ENCODE measurements at places on chromosomes 1 and 21.
A peak's percentile ranks its signal among the peaks of the same experiment; 100 is the strongest.

DNA sequence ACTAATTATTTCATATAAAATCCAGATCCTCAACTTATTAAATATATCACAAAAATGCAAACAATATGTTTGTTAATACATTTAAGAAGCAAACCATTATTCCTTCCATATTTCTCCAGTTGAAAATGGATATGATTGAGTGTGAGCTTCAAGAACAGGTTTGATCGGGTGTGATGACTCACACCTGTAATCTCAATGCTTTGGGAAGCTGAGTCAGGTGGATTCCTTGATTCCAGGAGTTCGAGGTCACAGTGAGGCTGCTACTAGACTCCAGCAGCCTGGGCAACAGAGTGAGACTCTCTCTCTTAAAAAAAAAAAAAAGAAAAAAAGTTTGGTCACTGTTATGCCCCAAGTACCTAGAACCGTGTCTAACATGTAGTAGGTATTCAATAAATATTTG lies 42.9 kb upstream of the RRP15 start:
- DNase-seq, result no peak

DNA sequence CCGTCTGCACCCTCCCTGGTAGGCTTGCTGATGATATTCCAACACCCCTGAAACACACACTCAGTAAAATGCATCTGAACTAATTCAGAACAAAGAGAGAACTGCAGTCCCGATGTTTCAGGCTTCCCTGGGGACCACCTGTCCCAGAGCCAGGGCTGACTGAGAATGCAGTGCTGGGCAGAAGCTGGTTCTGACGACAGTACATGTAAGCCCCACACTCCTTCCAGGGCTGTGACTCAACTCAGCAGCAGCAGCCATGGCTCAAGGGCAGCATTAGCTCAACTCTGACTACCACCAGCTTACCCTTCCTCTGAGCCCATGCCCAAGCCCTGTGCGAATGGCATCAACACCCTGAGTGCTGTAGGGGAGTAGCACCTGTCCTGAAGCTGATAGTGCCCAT lies 56.4 kb upstream of the SIPA1L2 start:
- DNase-seq, result no peak

DNA sequence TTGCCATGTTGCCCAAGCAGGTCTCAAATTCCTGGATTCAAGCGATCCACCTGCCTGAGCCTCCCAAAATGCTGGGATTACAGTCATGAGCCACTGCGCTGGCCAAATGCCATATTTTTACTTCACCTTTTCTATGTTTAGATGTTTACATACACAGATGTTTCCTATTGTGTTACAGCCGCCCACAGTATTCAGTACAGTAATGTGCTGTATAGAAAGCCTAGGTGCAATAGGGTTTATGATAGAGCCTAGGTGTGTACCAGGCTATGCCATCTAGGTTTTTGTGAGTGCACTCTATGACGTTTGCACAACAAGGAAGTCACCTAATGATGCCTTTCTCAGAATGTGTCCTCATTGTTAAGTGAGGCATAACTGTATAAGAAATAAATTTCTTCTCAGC lies 153.4 kb downstream of the CHRM3 start:
- no peak for DNase-seq

DNA sequence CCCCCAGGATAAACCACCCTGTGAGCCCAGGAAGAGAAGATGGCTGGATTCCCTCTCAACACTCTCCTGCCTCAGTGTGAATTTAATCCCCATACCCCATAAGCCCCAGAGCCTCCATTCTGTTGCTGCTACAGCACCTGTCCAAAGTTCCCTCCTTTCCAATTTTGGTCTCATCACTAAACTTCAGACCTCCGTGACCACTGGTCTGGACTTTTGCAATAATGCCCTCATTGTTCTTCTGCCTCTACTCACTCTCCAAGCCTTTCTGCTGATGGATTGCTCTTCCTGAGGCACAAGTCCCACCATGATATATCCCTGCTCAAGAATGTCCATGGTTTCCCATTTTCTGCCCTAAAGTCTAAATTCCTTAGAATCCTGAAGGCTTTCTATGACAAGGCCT lies 83.2 kb downstream of the CD58 start:
- no peak for DNase-seq

- DNase-seq, result no peak
Measured at GRCh38 chr1:2559509-2560298, 3.5 kb downstream of the TNFRSF14 start.

GRCh38 chr1:159223004-159223403 lies 18.3 kb downstream of the ACKR1 start:
- DNase-seq, result no peak

DNA sequence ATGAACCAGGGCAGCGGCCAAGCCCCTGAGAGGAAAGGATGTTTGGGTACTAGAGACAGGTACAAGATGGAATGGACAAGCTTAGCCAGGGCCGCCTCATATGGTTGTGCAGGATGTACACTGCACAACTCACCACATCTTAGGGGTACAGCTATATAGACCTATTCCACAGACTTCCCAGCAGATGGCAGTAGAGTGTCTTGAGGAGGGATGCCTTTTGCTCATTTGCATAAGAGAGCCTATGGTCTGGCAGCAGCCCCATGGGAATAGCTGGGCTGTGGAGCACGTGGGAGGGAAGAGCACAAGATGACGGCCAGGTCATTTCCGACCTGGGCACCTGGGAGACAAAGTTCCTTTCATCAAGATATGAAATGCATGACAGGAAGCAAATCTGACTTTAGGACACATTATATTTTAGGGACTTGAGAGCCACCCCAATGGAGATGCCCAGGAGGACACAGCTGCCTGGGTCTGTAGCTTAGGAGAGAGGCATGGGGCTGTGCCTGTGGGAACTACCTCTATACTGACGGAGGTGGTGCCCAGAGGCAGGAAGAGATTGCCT lies 215.5 kb downstream of the KCNJ6 start:
- no peak for DNase-seq

DNA sequence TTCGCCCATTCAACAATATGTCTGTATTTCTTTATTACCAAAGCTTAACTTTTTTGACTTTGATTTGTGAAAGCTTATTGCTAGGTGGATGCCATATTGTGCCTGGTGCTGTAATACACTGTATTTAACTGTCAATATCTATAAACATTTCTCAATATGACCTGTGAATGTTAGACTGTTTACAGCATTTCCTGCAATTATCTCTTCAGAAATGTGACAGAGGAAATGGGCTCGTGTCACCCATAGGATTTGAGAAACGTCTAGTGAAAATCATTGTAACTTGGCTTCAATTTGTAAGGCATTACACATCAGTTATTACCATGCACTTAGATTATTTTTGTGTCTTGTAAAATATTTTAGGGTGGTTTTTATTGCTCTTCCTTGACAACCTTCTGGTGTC lies 237.8 kb upstream of the ADGRL2 start:
- DNase-seq, result no peak

- no peak for DNase-seq
Measured at GRCh38 chr1:178733972-178734371, 8.9 kb downstream of the RALGPS2 start.

DNA sequence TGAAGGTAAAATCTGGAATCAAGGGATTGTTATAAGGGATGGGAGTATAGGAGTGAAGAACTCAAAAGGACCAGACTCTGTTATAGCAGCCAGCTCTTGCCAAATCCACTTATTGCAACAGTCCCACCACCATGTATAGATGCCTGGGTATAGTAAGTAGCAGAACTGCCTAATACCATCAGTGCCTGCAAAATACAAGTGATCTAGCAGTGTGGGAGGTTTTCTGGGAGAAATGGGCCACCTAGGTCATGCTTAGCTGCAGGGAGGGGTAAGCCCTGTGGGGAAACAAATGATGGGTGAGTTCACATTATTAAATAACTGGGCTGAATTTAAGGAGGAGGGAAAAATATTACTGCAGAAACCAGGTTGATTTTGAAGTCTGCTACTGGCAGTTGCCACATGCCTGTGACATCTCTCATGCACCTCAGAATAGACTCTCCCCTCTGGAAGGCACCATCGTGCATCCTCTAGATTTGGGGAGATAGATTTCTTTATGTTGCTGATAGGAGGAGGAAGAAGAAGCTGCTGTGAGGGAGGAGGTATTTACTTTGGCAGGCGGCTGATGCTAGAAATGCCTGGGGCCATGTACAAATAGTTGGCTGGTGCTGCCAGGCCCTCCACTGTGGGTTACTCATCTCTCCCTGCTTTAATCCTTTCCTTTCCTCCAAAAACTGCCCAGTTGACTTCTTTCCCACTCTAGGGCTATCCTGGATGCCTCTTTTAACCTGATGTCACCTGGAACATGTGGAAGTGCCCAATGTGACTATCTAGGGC lies 27.5 kb downstream of the HLX start:
- DNase-seq, result no peak

- DNase-seq, result peak; percentile 62
Measured at GRCh38 chr1:168469690-168470089, 74.1 kb downstream of the XCL2 start.

DNA sequence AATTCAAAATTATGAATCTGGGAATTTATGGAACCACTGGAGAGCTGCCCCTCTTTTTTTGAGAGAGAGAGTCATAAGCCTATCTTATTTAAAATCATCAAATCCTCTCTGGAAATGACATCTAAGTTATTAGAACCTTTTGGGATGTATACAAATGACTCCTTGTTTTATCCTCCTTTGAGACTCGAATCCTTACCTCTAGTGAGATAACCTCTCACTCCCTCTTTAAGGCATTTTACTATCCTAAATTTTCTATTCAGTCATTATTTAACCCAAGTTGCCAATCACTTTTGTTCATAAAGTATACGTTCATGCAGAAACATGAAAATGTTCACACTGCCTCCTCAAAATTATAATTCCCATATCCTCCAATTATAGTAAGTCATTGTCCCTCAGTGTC lies 313.6 kb upstream of the C1orf87 start:
- no peak for DNase-seq

DNA sequence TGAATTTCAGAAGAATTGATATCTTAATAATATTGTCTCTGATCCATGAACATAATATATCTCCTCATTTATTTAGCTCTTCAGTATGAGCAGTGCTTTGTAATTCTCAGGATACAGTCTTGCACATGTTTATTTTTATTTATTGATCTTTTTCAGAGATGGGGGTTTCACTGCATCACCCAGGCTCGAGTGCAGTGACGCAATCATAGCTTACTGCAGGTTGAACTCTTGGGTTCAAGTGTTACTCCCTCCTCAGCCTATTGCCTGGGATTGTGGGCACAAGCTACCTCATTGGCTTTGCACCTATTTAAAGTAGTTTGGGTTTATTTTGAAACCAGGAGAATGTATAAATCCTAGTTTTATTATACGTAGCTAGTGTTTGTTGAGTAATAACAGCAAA lies 4.7 kb downstream of the RPS6KC1 start:
- DNase-seq, result no peak

- no peak for DNase-seq
Measured at GRCh38 chr1:150146849-150147542, 2.7 kb upstream of the PLEKHO1 start.

- DNase-seq, result no peak
Measured at GRCh38 chr1:15231714-15232201, 15.3 kb upstream of the FHAD1 start.

DNA sequence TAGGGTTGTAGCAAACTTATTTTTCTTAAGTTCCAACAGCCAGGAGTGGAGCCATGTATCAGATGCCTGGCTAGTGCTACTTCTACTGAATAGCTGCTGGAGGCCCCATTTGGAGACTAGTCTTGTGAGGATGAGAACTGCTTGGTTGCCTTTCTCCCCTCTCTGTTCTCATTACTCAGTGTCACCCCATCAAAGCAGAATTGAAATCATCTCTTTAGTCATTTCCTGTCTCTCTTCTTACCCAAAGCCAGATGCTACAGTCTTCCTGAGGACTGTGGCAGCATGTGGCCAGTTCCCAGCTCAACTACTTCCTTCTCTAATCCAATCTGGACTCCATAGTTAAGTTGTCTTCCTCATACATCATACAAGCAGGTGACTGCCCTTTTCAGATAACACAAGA lies 197.5 kb downstream of the BRINP2 start:
- DNase-seq, result no peak

- no peak for DNase-seq
Measured at GRCh38 chr1:159421821-159422220, 10.2 kb upstream of the OR10J4 start.

GRCh38 chr1:208203848-208204609 lies 40.2 kb downstream of the PLXNA2 start:
- no peak for DNase-seq

GRCh38 chr1:28812669-28813468 lies 899 bp downstream of the OPRD1 start:
- no peak for DNase-seq

GRCh38 chr21:17930093-17930492 lies 110.9 kb upstream of the C21orf91 start:
- DNase-seq, result no peak

DNA sequence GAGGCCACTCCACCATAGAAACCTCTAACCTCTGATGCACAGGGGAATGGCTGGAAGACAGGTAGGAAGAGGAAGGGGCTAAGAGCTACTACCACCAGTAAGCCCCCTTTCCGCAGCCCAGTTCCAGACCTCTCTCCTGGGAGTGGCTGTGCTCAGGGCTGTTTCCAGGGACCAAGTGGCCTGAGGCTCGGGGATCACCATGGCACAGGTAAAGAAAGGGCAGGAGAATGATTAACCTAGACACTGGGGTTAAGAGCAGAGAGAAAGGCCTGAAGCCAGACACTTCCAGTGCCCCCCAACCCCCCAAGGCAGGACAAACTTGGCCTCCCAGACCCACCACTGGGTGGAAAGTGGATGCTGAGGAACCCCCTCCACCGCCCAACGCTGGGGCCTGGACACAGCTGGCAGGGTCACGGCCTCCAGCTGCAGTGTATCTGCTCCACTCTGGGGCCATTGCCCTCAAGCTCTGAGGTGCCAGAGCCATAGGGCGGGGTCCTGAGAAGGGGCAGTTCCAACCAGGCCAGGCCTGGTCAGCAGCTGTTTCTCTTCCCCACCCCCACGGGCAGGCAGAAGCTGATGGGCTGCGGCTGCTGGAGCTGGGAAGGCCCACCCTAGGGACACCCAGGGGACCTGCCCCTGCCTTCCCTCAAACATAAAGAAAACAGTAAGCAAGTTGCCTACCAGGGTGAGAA lies 2.6 kb downstream of the TAGLN2 start:
- peak; percentile 53 for DNase-seq

DNA sequence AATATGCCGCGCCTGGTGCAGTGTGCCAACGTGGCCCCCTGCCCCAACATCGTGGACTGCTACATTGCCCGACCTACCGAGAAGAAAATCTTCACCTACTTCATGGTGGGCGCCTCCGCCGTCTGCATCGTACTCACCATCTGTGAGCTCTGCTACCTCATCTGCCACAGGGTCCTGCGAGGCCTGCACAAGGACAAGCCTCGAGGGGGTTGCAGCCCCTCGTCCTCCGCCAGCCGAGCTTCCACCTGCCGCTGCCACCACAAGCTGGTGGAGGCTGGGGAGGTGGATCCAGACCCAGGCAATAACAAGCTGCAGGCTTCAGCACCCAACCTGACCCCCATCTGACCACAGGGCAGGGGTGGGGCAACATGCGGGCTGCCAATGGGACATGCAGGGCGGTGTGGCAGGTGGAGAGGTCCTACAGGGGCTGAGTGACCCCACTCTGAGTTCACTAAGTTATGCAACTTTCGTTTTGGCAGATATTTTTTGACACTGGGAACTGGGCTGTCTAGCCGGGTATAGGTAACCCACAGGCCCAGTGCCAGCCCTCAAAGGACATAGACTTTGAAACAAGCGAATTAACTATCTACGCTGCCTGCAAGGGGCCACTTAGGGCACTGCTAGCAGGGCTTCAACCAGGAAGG lies 4.3 kb downstream of the GJB3 start:
- no peak for DNase-seq
